ENCODE measurements at places on chromosomes 1 and 21.

- DNase-seq: no peak
Observed at GRCh38 chr21:45148316-45148990, 74.1 kb downstream of the ADARB1 start.

DNA sequence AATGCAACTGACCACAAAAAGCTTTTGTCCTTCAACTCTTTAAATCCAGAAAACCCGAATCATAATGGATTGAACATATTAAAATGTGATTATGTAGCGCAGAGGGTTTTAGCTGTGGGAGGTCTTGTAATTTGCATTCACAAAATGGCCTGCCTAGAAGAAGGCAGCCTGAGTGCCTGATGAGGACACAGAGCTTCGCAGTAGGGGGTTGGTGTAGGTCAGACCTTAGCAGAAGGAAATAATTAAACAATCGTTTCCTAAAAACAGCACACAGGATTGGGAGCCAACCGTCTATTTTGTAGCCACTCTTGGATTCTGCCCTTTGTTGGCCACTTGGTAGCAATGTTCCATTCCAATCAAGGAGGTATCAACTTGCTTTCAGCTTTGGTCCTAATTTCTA is 195.7 kb upstream of the KIAA0040 start:
- DNase-seq: no peak

DNA sequence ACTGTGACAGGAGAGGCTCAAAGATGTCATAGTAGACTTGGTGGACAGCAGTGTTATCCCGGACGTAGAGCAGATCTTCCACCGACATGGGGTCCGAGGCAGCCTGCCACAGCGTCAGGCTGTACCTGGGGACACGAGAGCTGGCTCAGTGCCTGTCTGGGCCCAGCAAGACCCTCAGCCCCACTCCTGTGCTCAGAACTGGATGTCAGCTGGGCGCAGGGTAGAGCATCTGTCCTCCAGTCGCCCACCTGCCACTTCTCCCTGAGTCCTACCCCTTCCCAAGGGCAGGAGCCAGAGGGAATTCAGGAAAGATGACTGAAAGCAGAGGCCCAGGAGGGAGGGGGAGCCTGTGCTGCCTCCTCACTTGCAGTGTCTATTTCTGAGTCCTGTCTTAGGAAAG is 11.7 kb downstream of the FAM151A start:
- no peak for DNase-seq

DNA sequence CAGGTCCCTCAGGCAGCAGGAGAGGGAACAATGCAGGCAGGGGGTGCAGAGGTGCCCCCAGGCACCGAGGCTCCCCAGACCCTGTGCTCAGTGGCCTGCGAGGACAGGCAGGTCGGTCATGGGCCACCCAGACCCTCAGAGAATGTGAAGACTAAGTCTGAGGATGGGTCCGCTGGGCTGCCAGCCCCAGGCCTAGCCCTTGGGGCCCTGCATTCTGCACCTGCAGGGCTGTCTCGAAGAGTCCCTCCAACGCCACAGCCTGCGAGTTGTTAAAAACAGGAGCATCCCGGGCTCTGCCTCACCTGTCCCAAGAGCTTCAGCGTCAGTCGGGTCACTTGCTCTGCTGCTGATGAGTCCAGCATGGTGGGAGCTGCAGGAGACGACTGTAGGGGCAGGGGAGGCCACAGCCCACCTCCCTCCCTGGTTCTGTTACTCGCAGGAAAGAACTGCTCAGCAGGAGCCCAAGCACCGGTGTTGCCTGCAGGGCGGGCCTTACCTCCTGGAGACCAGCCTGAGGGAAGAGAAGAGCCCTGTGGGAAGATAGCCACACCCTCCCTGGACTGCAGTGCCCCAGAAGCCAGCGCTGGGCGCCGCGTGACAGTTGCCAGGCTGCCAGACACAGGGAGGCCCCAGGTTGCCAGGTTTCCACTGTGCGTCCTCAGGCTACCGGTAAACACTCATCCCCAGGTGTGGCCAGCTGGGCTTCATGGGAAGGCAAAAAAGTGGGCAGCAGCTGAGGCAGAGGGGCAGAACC is 5.8 kb downstream of the C21orf58 start:
- DNase-seq: no peak

DNA sequence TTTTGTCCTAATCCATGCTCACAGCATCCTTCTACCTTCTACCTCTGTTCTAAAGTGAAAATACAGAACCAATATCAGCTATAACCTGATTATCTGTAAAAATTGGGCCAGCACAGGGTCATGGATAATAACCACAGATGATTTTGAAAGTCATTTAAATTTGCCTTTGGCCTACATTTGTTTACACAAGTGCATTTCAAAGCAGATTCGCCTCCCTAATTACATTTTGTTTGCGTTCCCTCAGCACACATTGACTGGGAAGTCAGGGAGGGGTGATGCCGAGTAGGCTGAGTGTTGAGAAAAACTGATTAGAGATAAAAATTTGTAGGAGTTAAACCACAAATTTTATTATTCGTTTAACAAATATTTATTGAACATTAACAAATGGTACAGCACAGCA is 19.2 kb upstream of the RGS8 start:
- no peak for DNase-seq

- no peak for DNase-seq
Observed at GRCh38 chr1:162835157-162835899, 25.6 kb downstream of the CCDC190 start.

DNA sequence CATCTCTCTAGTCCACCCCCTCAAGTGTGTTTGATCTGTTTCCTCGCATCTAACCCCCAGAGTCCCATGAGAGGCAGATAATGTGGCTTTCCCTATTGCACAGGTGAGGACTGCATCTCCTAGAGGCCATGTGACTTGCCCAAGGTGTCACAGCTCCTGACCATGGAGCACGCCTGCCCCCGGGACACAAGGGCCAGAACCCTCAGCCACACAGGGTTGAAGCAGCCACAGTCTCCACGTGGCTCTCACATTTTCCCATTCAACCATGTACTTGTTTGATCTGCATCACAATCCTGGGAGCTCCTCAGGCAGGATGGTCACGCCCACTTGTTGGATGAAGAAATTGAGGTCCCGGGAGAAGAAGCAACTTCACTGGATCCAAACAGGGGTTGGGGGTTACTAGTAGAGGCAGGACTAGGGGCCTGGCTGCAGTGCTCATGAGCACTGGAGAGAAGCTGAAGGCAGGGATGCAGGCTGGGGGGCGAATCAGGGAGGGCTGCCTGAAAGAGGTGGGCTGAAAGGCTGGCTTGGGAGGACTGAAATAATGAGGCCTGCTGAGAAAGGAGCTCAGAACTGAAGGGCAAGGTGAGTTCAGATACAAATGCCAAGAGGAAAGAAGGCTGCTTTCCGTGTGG is 207.9 kb downstream of the PTPRU start:
- DNase-seq: no peak

DNA sequence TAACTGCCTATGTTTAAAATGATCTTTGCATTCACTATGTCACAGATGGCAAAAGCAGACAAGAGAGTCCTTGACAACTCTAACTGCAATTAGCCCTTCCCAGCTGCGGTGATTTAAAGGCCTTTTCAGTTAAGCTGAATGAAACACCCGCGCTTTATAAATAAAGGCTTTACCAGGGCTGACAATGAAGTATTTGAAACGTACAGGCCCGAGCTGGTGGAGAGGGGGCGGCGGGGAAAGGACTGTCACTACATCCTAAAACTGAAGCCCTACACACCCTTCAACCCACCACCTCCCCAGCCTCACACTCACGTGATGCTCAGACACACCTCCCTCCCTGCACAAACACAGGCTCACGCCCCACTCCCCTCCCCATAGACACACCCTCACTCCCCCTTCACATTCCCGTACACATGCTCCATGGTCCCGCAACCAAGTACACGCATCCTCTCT is 45.5 kb downstream of the GRIK3 start:
- DNase-seq: no peak

GRCh38 chr1:230857822-230858221 is 10.5 kb downstream of the C1orf198 start:
- DNase-seq: no peak

- no peak for DNase-seq
Observed at GRCh38 chr1:199308349-199308846, 669.6 kb downstream of the PTPRC start.

DNA sequence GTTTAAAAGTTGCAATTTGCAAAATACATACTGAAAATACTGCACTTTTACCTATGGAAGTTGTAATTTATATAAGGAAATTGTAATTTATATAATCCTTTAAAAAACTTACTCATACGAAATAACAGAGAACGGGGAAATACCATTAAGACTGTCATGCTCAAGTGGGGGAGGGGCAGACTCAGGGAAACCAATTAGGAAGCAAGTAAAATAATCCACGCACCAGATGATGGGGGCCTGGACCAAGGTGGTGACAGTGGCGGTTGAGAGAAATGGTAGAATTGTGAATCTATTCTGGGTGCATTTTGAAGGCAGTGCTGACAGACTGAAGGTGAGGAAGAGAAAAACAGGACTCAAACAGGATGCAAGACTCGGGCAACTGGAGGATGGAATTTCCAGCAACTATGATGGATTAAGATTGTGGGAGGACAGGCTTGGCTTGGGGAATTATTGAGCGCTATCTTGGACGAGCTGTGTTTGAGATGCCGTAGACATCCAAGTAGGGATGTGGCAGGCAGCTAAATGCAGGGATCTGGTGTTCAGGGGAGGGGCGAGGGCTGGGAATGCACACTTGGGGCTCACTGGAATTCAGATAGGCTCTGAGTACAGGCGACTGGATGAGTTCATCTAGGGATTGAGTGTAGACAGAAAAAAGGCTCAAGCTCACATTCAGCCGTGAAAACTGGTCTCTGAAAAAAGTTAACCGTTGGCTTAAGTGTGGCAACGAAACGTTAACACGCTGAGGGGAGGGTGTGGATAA is 977 bp downstream of the LCA5L start:
- no peak for DNase-seq

- DNase-seq: no peak
Observed at GRCh38 chr1:23748016-23748415, 4.7 kb downstream of the ELOA start.

DNA sequence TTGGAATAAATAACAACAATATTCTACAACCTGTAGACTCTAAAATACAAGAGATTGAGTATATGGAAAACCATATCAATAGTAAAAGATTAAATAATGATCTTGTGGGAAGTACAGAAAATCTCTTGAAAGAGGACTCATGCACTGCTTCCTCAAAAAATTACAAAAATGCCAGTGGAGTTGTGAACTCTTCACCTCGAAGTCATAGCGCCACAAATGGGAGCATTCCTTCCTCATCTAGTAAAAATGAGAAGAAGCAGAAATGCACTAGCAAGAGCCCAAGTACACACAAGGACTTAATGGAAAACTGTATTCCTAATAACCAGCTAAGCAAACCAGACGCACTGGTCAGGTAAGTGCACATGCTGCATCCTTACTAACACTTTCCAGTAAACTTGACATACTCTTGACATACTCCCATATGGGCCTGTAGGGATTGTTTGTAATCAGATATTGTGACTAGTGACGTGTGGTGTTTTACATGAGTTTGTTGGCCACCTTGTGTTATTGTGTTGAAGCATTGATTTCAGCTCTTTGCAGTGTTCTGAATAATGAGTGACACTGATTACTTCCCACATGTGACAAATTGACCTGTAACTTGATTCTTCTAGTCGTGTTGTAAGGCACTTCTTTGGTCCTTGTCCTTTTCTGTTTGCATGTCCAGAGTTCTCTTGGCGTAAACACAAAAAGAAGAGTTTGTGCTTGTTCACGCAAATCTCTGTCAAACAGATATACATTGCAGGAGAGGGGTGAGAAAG is 28.0 kb downstream of the MACO1 start:
- DNase-seq: no peak

- DNase-seq: no peak
Observed at GRCh38 chr1:195866091-195866780, 742.0 kb downstream of the KCNT2 start.

DNA sequence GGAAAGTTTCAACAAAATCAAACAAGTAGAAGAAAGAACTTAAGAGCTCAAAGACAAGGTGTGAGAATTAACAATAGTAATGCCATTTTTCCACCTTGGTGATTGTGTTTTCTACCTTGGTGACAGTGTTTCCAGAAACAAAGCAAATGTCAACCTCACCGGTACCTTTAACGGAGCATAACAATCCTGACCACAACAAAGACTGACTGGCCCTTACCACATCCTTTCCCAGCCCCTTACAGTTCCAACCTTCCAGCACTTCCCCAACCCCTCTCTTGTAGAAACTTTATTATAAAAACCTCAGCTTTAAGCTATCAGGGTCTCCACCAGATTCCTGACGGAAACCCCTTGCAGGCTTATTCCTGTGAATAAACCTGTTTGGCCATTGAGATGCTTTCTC is 16.7 kb downstream of the STYXL2 start:
- DNase-seq: no peak

DNA sequence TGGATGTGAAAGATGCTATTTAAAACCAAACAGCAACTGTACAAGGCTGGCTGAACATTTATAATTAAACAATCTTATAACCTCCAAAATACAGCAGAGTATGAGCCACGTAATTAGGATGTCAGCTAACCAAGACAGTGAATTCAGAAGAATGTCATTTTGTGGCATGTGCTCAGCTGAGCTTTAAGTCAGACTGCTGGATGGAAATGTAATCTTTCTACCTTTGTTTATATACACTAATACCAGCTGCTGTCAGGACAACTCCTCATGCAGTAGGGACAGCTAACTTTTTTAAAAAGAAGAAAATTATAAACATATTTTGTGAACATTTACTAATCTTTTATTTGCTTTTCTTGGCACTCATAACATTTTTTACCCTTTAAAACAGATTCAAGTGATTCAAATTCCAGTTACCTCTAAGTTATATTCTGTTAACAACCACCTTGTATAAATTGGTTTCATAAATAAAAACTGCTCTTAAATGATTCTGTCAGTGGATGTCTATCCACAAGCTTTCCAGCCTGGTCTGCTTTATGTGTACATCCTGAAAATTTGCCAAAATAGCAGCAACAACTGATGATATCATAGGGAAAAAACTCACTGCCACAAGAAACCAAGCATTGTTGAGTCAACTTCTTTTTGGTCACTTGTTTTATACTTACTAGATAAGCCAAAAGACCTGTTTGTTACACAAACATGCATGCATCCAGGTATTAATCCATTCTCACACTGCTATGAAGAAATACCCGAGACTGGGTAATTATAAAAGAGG is 36.1 kb downstream of the DPH5 start:
- no peak for DNase-seq

GRCh38 chr1:224670506-224670905 is 54.4 kb downstream of the CNIH3 start:
- no peak for DNase-seq
